Tibial nerve (tissue), 4 donors: ENCODE measurements at places on chromosomes 6 and 20.

DNA sequence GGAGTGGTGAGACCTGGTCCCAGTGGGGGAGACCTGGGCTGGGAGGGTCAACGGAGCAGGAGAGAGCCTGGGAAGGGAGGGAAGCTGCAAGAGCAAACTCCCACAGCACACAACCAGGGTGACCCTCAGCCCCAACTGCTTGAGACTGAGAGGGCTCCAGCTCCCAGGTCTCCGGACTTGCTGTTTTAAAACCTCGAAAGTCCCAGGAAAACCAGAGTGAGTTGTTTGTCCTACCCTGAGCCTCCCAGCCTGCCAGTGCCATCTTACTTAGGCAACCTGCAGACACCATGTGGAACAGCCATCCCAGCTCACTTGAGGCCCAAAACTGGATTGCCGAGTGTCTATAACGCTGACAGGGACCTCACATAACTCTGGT lies 4.8 kb upstream of the NTSR1 start:
- no peak overlapping the region for H3K27ac ChIP-seq
- H3K36me3 ChIP-seq: no peaks in the 10 kb centered on the region
- peaks cover 23% of the 10 kb centered on the region for H3K27me3 ChIP-seq
- H3K4me1 ChIP-seq: no peaks in the 10 kb centered on the region
- no peak for DNase-seq

GRCh38 chr6:56356426-56356825 lies 109.0 kb upstream of the COL21A1 start:
- H3K36me3 ChIP-seq: no peaks in the 10 kb centered on the region
- H3K4me3 ChIP-seq: no peak overlapping the region
- H3K27ac ChIP-seq: no peak overlapping the region
- DNase-seq: no peak
- no peaks in the 10 kb centered on the region for H3K4me1 ChIP-seq
- no peaks in the 10 kb centered on the region for H3K27me3 ChIP-seq

DNA sequence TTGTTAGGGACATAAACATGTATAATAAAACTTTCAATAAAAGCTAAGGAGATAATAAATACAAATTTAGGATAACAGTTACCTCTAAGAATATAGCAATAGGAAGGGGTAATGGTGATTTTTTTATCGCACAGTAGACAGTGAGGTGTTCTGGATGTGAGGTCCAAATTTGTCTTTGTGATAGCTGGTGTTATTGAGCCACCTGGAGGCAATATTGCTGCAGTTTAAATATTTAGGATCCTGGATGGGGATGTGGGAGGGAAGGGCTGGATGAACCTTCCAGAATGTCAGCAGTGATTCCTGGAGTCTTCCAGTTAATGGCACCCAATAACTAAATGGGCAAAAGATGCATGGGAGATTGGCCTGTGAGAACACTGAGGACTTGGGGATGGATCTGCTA lies 13.9 kb downstream of the DEFB123 start:
- no peaks in the 10 kb centered on the region for H3K27me3 ChIP-seq
- no peak for DNase-seq
- H3K4me1 ChIP-seq: no peaks in the 10 kb centered on the region
- H3K36me3 ChIP-seq: no peaks in the 10 kb centered on the region

DNA sequence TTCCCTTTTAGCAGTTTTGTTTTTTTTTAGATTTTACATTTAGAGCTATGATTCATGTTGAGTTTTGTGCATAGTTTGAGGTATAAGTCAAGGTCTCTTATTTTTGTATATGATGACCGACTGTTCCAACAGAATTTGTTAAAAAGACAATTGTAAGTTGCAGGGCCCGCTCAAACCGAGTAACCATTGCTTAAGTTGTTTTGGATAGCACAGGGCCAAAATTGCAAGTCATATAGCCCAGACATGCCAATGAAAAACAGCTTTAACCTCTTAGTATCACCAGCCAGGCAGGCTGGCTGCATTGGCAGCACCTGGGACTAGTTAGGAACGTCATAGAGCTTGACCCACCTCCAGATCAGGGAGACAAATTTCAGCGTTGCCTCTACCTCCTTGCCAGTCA lies 47.3 kb downstream of the PFDN4 start:
- no peaks in the 10 kb centered on the region for H3K27me3 ChIP-seq
- DNase-seq: no peak
- no peaks in the 10 kb centered on the region for H3K36me3 ChIP-seq
- H3K4me1 ChIP-seq: peaks cover 7% of the 10 kb centered on the region

DNA sequence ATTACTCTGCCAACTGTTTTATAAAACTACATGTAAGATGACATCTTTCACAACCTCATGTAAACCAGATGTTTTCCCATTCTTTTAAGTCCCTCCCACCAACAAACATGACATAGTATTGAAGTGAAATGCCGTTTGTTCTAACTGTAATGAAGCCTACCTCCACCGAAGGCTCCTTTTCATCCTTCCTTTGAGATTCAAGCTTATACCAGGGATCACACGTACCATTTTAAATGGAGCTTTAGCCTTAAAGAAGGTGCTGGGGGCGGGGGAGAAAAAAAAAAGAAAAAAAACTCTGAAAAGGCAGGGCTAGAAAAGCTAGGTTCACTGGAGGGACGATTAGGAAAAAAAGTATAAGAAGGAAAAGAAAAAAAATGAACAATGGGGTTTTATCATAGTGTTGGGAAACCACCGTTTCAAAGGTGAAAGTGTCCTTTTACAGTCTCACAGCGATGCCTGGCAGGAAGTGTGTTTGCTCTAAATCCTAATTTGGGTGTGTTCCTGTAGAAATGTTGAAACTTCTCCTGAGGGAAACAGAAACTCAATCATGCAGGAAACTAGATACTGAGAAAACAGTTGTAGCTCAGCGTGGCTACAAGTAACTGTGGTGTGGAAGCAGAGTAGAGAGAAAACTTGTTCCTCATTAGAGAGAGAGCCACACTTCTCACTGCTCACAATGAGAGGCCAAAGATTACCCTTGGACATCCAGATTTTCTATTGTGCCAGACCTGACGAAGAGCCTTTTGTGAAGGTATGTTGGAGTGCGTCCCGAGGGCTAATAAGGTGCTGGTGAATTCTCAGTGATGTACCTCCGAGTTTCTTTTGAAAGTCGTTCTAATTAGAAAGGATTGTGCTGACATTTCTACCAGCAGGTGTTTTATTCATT lies 37.6 kb upstream of the HINT3 start:
- H3K36me3 ChIP-seq: no peaks in the 10 kb centered on the region
- H3K4me1 ChIP-seq: no peaks in the 10 kb centered on the region

DNA sequence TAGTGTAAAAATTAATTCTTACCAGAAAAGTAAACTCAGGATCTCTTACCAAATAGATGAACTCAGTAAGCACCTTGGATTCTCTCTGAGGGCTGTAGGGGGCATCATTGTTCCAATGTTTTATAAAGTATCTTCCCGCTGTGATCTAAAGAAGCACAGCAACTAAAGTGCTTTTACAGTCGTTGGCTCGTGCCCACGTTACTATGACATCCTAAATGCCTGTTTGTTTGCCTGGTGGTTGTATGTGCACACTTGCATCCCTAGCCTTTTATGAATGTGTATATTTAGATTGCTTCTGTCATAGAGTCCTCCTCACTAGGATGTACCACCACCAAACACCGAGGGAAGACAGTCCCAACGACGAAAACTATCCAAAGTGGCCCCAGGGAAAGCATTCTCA lies 34.5 kb downstream of the SLX4IP start:
- peak; percentile 65 for DNase-seq
- peaks cover 56% of the 10 kb centered on the region for H3K4me1 ChIP-seq
- no peak overlapping the region for H3K27ac ChIP-seq
- H3K4me3 ChIP-seq: no peak overlapping the region

GRCh38 chr20:41074441-41074840 lies 45.8 kb downstream of the TOP1 start:
- H3K36me3 ChIP-seq: peaks cover 4% of the 10 kb centered on the region
- no peak overlapping the region for H3K27ac ChIP-seq
- H3K4me1 ChIP-seq: no peaks in the 10 kb centered on the region

DNA sequence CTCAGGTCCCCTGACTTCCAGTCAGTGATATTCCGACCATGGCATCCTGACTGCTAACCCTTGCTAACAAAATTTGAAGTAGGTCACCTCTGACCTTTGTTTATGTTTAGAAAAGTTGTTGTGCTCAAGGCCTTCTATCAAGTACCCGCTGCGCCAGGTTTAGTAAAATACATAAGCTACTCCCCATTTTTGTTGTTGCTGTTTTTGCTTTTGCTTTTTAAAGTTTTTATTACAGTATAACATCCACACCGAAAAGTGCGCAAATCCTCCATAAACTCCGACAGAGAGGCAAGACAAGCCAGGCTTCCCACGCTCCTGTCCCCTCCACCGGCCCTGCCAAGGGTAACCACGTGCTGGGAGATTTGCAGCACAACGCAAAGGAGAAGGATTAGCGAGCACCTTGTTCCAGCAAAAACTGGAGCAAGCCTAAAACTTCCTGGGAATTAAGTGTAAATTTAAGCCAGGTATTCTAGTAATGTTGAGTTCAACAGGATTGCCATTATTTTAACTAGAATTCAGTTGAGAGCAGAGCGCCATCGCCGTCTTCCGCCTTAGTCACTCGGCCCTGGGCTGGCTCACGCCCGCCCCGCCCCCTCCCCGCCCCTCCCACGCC lies 17.8 kb upstream of the HMGN4 start:
- no peaks in the 10 kb centered on the region for H3K36me3 ChIP-seq
- peak overlapping the region; percentile 96 for H3K27ac ChIP-seq
- H3K4me3 ChIP-seq: peak overlapping the region; percentile 60
- H3K27me3 ChIP-seq: no peaks in the 10 kb centered on the region

DNA sequence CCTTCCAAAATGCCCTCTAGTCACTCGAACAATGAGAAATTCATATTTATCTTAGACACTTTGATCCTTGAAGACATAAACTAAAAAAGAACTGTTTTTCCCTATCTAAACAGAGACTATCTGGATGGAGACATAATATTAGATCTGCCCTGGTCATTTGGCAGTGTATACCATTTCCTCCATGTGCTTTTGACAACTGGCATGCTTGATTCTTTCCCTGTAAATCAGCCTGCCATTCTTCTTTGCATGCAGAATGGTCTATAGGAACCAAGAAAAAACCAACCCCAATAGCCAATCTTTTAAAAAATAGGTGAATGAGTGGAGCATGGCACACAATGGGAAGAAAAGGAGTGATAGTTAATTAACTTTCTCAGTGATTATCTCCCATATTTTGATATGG lies 93.8 kb downstream of the OPN5 start:
- H3K4me3 ChIP-seq: no peak overlapping the region
- H3K27ac ChIP-seq: no peak overlapping the region
- H3K36me3 ChIP-seq: no peaks in the 10 kb centered on the region
- DNase-seq: no peak
